ENCODE measurements at places on chromosomes 1 and 21.

GRCh38 chr1:10905841-10906655, 106.4 kb upstream of the TARDBP start:
- no peak for DNase-seq

GRCh38 chr1:106957795-106958194, 98.7 kb upstream of the PRMT6 start:
- no peak for DNase-seq

DNA sequence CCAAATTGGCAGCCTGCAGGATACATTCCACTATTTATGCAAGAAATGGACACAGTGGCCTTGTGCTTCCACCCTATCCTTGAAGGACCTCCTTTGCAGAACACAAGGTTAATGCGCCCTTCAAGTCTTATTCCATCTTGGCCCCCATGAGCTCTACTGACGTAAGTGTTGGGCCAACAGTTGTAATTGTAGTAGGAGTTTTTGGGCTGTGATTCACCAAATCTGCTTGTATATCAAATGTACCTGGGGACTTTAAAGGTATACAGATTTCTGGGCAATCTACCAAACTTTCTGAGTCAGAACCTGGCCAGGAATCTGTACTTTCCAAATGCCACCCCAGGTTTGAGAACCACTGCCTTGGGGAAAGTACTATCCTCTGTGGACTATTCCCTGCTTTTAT, 100.9 kb upstream of the MARK1 start:
- DNase-seq = no peak

GRCh38 chr1:200767321-200767720, 28.6 kb downstream of the CAMSAP2 start:
- peak; percentile 21 for DNase-seq

GRCh38 chr1:223556414-223557129, 108.9 kb downstream of the CAPN8 start:
- DNase-seq = peak; percentile 6

DNA sequence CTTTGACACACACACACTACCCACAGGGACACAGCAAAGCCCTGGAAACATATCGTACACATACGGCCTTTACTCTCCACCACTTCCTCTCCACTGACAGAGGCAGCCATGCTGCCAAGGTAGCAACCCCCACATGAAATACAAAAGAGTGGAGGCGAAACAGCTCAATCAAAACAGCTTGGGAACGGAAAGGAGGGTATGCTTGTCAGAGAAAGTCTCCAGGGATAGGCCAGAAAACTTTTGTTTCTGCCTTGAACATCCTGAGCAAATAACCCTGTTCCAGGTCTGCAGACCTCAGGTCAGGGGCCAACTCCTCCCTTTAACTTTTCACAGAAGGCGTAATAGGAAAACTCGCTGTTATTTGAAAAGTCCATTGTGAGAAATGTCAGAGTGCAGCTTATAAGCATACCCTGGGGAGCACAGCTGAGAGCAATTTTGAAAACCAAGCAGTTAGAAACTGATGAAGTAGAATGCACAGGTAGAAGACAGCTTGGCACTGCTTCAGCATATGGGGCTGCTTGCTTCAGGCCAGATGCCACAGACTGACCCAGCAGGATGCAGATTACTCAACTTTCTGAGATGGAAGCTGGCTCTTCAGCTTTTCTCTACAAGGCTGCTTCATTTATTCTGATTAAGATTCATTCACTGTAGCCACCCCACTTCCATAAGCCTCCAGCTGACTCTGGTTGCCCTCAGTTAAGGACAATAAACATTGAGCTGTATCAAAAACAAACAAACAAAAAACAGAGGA, 18.0 kb downstream of the KIAA0319L start:
- DNase-seq = peak; percentile 35

Data from fibroblast of skin of scalp (primary cell).